ENCODE measurements at places on chromosomes 3 and 15.

DNA sequence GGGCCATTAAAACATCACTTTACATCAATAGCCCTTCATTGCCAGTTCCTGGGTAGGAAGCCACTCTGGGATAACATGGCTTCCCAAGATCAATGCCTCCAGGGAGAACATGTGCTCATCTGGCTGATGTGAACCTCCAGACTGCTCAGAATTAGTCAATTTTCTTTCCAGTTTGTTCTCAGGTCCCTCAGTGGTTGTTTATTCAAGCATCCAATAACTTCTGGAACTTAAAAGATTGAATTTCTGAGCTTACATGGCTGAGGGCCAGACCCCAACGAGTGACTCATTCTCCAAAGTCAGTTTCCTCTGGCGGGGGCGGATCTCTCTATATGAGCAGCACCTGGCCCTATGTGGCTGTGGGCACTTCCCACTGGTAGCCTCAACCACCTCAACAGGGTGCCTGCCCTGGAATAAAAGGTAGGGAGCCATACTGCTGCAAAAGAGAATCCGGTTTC is 34.0 kb downstream of the LYZL4 start:
- no peak overlapping the region for H3K27ac ChIP-seq
- peaks cover 14% of the 10 kb centered on the region for H3K27me3 ChIP-seq
- no peak overlapping the region for H3K4me3 ChIP-seq
- H3K36me3 ChIP-seq, result no peaks in the 10 kb centered on the region

DNA sequence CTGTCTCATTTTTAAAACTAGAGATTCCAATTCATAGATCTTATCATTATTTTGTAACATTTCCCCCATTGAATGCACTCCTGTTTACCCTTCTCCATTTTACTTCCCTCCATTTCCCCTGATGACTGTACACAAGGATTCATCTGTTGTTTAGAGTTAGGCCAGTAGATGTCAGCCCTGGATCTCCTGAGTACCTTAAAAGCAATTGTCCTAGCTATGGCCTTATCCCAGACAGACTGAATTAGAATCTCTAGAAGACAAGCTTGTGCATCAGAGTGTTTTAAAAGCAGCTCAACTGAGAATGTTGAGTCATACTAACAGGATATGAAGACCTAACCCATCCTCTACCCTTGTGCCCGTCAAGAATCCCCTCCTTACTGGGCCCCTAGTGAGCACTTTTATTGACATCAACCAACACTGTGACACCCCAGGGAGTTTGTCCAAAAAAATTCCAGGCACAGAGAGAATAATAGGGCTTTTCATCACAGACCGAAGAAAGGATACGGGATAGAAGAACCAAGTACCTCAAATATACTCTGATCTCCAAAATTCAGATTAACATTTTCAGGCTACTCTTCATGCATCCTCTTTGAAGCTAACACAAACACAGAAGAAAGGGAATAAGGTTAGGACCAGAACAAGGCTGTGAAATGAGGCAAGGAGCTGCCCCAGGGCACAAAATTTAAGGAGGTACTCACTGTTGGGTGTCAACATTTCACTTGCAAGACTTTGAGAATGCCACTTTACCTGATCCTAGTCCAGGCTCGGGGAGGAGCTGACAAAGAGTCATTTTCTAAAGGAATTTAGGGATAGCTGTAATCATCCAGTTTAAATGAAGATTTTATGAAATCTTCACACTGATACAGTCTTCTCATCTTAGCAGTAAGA is 17.1 kb downstream of the ZBED2 start:
- peaks cover 76% of the 10 kb centered on the region for H3K36me3 ChIP-seq
- peak overlapping the region; percentile 73 for H3K27ac ChIP-seq
- no peaks in the 10 kb centered on the region for H3K27me3 ChIP-seq
- no peak overlapping the region for H3K4me3 ChIP-seq

GRCh38 chr15:58139276-58139988 is 1.3 kb downstream of the AQP9 start:
- H3K36me3 ChIP-seq, result no peaks in the 10 kb centered on the region
- DNase-seq, result no peak
- H3K4me1 ChIP-seq, result no peaks in the 10 kb centered on the region
- no peak overlapping the region for H3K27ac ChIP-seq
- H3K4me3 ChIP-seq, result no peak overlapping the region

- H3K27me3 ChIP-seq, result no peaks in the 10 kb centered on the region
- H3K4me3 ChIP-seq, result no peak overlapping the region
- H3K4me1 ChIP-seq, result no peaks in the 10 kb centered on the region
- no peak overlapping the region for H3K27ac ChIP-seq
- no peak for DNase-seq
- no peaks in the 10 kb centered on the region for H3K36me3 ChIP-seq
Observed at GRCh38 chr3:79361748-79362378, 405.9 kb downstream of the ROBO1 start.

- no peak overlapping the region for H3K4me3 ChIP-seq
- no peaks in the 10 kb centered on the region for H3K4me1 ChIP-seq
- DNase-seq, result no peak
- H3K36me3 ChIP-seq, result peaks cover 17% of the 10 kb centered on the region
- no peak overlapping the region for H3K27ac ChIP-seq
Observed at GRCh38 chr15:73572296-73572695, 60.9 kb downstream of the NPTN start.

DNA sequence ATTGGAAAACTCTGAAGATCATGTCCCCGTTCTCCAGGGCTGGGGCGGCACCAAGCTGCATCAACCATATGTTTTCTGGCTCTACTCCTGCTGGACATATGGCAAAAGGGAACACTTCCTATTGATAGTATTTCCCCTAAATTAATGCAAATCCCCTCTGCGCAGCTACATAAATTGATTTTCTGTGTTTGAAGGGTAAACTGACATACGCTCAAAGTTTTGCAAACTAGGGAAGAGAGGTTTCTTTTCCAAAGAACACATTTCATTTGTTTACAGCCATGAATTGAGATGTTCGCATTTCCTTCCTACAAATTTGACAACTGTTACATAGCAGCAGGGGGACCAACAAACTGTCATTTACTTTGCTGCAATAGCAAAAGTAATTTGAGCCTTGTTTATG is 35.9 kb downstream of the CTXND1 start:
- H3K27me3 ChIP-seq, result peaks cover 14% of the 10 kb centered on the region
- H3K4me1 ChIP-seq, result no peaks in the 10 kb centered on the region
- no peak overlapping the region for H3K27ac ChIP-seq
- no peak for DNase-seq

- no peak overlapping the region for H3K4me3 ChIP-seq
Observed at GRCh38 chr3:58474967-58475578, 16.8 kb upstream of the KCTD6 start.

DNA sequence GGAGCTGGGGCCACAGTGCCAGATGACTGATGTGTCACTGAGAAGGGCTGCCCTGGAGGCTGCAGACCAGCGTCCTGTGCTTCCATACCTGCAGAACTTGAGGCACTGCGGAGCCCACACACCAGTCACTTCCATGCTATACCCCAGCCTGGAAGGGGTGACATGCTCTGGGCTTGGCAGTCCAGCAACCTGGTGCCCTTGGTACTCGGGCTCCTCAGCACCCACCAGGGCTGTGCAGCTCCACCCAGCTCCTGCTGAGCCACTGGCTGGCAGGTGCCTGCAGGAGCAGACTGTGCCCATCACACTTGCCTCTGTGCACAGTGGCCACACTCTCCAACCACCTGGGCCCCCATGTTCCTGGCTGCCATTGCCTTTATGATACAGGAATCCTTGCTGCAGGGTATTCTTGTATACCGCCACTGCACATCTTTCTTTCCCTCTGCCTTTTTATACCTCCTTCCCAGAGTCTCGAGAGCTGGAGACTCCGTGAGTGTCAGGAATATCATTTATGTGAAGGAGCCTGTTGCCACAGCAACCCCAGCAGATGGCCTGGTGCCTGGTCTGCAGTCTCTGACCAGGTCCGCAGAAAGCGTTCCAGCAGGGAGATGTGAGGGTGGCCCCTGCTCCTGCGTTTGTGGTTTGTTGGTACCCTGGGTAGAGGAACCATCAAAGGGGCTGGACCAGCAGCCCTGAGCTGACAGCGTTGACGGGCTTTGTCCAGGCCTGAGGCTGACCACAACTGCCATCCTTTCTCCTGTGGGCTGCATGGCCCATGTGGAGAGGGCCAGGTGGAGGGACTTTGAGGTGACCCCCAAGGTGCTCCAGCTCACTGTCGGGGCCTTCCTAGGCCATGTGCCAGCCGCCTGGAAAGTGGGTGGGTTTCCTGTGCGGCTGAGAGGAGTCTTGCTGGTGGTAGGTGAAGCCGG is 93.4 kb upstream of the PLXNA1 start:
- no peaks in the 10 kb centered on the region for H3K36me3 ChIP-seq
- no peaks in the 10 kb centered on the region for H3K27me3 ChIP-seq
- DNase-seq, result no peak

DNA sequence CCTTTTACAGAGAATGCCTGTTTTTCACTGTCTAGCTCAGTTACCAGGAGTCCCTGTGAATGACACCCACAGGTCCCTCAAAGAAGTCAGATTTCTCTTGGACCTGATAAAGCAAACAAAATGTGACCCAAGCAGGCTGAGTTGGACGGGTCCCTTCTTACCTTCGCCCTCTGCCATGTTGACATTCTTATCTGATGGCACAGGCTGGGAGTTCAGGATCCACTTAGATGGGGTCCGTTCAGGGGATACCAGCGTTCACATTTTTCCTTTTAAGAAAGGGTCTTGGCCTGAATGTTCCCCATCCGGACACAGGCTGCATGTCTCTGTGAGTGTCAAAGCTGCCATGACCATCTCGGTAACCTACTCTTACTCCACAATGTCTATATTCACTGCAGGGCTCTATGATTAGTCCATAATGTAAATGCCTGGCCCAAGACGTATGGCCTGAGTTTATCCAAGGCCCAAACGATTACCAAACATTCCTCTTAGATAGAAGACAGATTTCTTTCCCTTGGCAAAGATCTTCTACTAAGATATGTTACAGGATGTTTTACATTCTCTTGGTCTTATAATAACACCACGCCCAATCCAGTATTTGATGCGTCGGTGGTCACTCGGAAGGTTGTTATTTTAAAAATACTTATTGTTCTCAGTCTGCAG is 179.1 kb downstream of the THSD4 start:
- no peak for DNase-seq
- no peak overlapping the region for H3K27ac ChIP-seq
- peaks cover 5% of the 10 kb centered on the region for H3K27me3 ChIP-seq

- no peaks in the 10 kb centered on the region for H3K36me3 ChIP-seq
- no peak for DNase-seq
- peaks cover 16% of the 10 kb centered on the region for H3K4me1 ChIP-seq
- peak overlapping the region; percentile 60 for H3K27ac ChIP-seq
- H3K27me3 ChIP-seq, result peaks cover 4% of the 10 kb centered on the region
Observed at GRCh38 chr3:28934126-28934813, 346.6 kb upstream of the RBMS3 start.

DNA sequence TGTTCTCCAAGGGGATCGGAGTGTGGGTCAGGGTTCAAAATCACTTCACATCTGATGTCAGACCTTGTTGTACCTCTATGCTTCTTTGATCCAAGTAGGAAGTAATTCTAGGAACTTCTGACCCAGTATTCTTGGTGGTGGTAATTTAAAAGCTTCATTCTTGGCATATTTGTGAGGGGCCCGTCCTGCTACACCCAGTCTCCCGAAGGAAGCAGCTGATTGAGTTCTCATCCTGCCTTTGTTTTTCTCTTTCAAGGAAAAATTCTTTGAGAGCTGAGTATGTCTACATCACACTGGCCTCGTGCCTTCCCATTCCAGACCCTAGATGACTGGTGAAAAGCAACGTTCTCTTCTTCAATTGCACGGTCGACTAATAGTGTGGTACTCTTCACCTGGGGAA is 234.4 kb upstream of the TPRG1 start:
- H3K4me3 ChIP-seq, result no peak overlapping the region
- no peak for DNase-seq
- H3K27ac ChIP-seq, result no peak overlapping the region
- H3K36me3 ChIP-seq, result no peaks in the 10 kb centered on the region
- no peaks in the 10 kb centered on the region for H3K27me3 ChIP-seq

GRCh38 chr3:189629803-189630455 is 1.3 kb upstream of the TP63 start:
- H3K27ac ChIP-seq, result no peak overlapping the region
- H3K27me3 ChIP-seq, result no peaks in the 10 kb centered on the region
- no peak overlapping the region for H3K4me3 ChIP-seq
- peaks cover 19% of the 10 kb centered on the region for H3K4me1 ChIP-seq
- no peaks in the 10 kb centered on the region for H3K36me3 ChIP-seq

GRCh38 chr3:171126478-171127209 is 100.1 kb upstream of the SLC2A2 start:
- no peak overlapping the region for H3K27ac ChIP-seq
- DNase-seq, result no peak
- H3K27me3 ChIP-seq, result no peaks in the 10 kb centered on the region
- H3K4me3 ChIP-seq, result no peak overlapping the region
- H3K36me3 ChIP-seq, result peaks cover 50% of the 10 kb centered on the region

- H3K4me3 ChIP-seq, result no peak overlapping the region
- H3K4me1 ChIP-seq, result no peaks in the 10 kb centered on the region
- no peak for DNase-seq
Observed at GRCh38 chr3:15391007-15391406, 36.3 kb downstream of the METTL6 start.

GRCh38 chr15:52370010-52370409 is 74.4 kb upstream of the MYO5C start:
- no peak overlapping the region for H3K4me3 ChIP-seq
- no peaks in the 10 kb centered on the region for H3K4me1 ChIP-seq
- no peaks in the 10 kb centered on the region for H3K27me3 ChIP-seq
- H3K36me3 ChIP-seq, result peaks cover 26% of the 10 kb centered on the region
- H3K27ac ChIP-seq, result no peak overlapping the region

All from activated CD8-positive, alpha-beta T cell treated with anti-CD3 and anti-CD28 coated beads for 36 hours (primary cell).